ENCODE measurements at places on chromosomes 2 and 18.

DNA sequence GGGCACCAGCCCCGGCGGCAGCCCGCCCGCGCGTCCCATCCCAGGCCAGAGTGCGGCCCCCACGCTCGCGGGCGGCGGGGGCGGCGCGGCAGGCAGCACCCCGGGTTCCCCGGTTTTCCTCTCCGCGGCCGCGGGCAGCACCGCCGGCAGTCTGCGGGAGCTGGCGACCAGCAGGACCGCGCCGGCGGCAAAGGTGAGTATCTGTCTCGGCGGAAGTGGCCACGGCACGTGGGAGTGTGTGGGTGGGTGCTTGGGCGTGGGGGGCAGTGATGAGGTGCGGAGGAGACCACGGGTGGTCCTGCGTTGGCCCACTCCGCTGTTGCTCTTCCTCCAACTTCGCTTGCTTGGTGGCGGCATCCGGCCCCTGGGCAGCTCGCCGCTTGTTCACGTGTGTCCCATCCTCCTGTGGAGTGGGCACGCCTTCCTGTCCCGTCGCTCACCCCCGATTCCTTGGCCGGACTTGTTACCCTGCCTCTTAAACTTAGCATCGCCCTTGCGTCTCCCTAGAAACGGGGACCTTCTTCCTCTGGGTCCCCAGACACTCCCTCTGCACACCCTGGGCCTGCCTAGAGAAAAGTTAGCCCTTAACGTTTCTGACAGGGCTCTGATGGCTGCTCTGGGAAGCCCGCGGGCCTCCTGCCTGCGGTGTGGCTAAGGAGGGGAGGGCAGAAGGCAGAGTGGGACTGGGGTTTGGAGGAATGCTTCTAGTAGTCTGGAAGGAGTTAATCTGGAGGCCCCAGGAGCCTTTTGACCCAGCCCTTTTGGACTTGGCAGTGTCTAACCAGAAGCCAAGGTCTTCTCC, 1.1 kb downstream of the SH3RF3 start:
- DNase-seq = no peak

GRCh38 chr2:190674966-190675650, 26.2 kb downstream of the NAB1 start:
- DNase-seq = no peak

- DNase-seq = peak; percentile 5
Measured at GRCh38 chr2:174711206-174711605, 53.1 kb downstream of the CHRNA1 start.

DNA sequence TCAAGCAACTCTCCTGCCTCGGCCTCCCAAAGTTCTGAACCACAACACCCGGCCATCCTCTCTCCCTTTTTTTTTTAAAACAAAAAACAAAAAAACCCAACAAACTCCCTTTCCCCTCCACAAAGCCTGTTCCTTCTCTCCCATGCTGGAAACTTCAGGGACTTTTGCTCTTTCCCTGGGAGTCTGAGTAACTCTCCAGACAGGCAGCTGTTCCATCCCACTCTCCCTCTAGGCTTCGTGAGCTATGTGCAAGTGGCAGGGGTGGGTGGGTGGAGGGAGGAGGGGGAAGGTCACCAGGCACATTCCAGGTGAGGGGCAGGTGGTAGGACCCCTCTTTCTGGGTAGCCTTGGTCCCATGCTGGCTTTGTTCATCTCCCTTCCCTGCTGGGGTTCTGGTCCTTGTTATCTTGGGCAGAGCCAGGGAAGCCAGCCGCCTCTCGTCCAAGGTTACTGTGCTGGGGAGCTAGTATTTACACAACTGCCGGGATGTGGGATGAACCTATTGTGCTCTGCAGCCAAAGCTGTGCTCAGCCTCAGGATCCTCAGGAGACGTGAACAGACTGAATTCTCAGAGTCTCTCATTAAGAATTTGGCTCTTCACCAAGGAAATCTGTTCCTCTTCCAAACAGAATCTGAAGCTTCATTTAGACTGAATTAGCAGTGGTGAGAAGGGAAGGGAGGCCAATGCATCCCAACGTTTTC, 106.9 kb downstream of the LIPG start:
- DNase-seq = no peak

DNA sequence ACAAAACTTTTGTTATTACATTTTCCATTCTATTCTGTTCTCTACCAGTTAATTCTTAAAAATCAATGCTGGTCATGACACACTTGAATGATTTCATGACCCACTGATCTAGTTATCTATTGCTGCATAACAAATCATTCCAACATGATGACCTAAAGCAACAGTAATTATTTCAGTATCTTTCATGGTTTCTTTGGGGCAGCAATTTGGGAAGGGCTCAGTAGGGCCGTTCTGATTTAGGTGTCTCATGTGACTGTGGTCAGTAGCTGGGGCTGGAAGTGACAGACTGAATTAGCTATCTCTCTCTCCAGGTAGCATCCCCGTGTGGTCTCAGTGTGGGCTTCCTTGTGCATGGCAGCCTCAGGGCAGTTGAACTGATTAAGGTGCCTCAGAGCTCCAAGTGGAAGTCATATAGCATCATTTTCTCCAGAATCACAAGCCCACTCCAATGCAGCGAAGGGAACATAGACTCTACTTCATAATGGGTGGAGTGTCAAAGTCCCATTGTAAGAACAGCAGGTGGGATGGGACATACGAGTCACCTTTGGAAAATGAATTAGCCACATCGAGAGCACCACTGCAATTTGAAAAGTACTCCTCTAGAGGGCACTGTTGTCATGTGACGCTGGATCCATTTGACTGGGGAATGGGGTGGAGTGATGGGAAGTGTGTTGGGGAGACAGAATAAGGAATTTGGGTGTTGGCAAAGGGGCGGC, 39.1 kb upstream of the FAM136A start:
- DNase-seq = peak; percentile 42

DNA sequence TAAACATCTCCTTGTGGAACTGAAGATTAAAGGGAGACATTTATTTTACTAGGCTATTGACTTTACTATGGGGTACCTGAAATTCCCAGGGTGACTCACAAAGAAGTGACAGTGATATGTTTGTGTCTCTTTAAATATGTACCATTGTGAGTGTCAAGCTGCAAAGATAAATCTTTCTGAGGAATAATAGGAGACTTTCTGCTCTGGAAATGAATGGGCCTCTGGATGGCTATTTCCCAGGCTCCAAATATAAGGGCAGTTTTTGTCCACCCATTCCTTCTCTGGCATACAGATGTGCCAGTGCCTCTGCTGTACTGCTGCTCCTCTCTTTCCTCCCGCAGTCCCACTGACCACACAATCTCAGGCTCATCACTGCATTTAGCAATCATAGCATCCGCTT, 586.4 kb upstream of the CNTNAP5 start:
- DNase-seq = no peak

DNA sequence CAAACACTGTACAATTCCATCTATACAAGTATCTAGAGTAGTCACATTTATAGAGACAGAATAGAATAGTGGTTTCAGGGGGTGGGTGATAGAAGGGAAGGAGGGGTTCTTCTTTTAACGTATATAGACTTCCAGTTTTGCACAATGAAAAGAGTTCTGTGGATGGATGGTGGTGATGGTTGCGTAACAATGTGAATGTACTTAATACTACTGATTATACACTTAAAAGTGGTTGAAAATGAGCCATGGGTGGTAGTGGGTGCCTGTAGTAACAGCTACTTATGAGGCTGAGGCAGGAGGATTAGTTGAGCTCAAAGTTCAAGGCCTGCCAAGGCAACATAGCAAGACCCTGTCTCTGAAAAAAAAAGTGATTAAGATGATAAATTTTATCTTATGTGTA, 85.8 kb downstream of the SETBP1 start:
- DNase-seq = no peak

DNA sequence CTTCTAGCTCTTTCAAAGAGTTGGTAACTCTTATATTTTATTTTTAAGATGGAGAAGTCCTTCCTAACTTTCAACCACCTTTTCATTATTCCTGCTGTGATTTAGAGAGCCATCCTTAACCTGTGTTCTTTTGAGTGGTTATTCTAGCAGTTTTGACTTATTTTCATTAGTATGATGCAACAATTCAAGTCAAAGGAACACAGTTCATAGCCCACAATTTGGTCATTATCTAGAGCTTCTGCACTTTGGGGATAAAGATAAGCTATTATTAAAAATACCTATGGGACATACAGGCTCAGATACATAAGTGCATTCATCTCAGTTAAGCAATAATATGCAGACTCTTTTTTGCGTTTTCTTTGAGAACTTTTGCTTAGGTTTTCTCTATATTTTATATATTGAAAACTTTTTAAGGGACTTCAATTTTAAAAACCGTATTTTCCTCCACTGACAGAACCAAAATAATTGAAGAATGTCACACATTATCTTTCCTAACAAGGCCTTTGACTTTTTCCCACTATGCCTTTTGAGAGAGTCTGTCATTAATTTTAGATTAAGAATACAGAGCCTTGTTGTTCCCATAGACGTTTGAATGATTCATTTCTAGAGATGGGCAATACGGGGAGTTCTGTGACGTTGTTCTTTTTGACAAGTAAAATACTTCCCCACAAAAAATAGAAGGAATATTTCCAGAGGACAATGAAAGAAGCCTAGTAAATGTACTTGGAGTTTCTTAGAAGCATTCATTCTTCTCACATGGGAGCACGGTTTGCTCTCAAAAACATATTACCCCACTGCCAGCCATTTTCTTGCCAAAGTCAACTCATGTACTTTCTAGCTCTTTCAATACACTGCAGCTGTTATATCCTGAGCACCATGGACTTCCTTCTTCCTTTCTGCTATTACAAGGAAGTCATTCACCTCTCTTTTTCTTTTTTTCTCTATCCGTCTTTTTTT, 42.9 kb upstream of the RASGRP3 start:
- no peak for DNase-seq

DNA sequence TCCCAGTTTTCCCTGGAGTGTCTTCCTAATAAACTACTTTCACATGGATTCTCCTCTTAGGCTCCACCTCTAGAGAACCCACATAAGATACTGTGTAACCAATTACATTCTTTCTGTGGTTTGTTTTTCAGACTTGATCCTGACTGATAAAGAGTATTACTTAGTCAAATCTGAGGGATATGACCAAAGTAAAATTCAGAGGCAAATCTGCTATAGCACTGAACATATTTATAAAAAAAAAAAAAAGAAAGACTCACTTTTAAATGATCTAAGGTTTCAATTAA, 13.9 kb downstream of the CKAP2L start:
- DNase-seq = peak; percentile 21

GRCh38 chr2:236703373-236703709, 133.7 kb downstream of the ACKR3 start:
- no peak for DNase-seq

DNA sequence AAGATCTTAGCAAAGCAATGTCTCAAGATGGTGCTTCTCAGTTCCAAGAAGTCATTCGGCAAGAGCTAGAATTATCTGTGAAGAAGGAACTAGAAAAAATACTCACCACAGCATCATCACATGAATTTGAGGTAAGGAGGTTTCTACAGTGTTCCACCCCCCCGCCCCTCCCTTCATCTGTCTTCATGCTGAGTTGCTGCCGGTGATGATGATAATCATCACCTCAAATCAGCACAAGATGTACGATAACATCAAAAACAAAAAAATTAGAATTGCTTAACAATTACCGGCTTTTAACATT, 14.6 kb downstream of the UGP2 start:
- no peak for DNase-seq

DNA sequence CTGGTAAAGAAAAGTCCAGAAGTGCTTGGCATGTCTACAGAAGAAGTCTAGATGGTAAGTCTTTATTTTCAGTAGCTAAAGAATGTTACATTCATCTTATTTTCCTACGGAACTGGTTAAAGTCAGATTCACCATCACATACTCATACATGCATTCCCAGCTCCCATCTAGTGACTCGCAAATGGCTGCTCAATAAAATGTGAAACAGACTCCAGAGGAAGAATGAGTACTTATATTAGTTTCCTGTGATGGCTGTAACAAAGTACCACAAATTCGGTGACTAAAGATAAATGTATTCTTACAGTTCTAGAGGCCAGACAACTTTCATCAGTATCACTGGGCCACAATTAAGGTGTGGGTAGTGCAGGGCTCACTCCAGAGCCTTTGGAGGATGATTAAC, 797.2 kb downstream of the SATB2 start:
- DNase-seq = peak; percentile 64

GRCh38 chr2:127389778-127390435, 2.1 kb upstream of the MAP3K2 start:
- no peak for DNase-seq

DNA sequence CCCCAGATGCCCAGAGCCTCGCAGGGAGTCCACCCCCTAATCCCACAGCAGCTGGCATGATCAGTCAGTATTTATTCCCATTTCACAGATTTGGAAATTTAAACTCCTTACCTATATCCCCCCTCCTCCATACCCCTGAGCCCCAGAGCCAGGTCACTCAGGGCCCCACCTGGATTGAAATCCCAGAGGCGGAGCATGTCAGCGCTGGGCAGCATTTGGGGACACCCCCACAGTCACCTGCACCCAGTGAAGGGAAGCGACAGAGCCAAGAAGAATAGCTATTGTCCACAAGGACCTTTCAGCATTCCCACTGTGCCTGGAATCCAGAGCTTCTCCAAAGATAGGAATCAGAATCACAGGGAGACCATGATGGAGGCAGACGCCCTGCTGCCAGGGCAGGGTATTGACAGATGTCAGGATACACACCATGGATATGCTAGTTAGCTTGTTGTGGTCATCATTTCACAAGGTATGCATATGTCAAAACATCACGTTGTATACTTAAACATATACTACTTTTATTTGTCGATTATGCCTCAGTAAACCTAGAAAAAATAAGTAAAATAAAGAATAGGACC, 968 bp upstream of the ASTL start:
- DNase-seq = no peak

DNA sequence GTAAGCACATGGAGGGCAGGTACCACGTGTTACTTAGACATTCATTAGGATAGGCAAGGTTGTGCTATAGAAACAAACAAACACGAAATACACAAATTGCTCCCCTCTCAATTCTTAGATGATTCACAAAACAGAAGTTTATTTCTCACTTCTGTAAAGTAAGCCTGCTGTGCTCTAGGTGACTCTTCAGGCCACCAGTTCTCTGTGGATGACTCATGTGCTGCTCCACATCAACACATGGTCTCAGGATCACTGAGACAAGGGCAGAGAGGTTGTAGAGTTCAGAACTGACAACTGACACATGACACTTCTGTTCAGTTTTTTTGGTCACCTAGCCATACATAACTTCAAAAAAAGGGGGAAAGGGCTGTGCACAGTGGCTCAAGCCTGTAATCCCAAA, 70.6 kb downstream of the DAW1 start:
- no peak for DNase-seq

DNA sequence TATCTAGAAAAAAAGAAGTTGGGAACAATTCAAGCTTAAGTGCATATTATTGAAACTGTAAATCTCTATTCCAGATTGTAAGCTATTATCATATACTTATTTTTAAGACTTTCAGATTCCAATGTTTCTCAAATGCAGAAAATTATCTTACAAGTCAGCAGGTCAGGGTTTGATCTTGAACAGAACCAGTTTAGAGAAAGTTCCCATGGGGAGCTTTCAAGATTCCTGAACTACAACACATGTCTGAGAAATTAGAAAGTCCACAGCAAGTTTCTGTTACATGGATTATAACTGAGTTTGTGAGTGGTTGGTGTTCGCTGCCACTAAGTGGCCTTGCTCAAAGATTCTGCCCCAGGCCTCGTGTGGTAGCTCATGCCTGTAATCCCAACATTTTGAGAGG, 31.6 kb upstream of the SP3 start:
- no peak for DNase-seq
